WERI-Rb-1 (cell line): ENCODE measurements at places on chromosomes 12 and 14.

DNA sequence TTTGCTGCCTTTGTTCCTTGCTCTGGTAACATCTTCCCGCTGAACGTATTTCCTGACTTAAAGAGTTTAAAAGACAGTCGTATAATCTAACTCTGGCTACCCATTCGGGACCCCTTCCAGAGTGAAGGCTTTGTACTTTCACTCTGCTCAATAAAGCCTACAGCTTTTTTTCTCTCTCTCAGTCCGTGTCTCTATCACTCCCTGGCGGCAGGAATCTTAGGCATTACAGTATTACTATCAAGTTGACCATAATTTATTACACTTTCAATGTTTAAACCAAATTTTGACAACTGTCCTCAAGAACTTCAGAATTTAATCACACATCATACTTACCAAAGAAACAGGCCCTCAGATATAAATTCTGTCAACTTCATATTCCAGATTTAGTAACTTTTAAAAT is 967.9 kb downstream of the FSCB start:
- no peak for DNase-seq

GRCh38 chr14:57725399-57726077 is 140.4 kb downstream of the SLC35F4 start:
- no peak for DNase-seq

GRCh38 chr14:53368711-53369201 is 215.6 kb upstream of the DDHD1 start:
- DNase-seq, result no peak

- no peak for DNase-seq
Measured at GRCh38 chr14:102665621-102666020, 73.2 kb downstream of the RCOR1 start.

DNA sequence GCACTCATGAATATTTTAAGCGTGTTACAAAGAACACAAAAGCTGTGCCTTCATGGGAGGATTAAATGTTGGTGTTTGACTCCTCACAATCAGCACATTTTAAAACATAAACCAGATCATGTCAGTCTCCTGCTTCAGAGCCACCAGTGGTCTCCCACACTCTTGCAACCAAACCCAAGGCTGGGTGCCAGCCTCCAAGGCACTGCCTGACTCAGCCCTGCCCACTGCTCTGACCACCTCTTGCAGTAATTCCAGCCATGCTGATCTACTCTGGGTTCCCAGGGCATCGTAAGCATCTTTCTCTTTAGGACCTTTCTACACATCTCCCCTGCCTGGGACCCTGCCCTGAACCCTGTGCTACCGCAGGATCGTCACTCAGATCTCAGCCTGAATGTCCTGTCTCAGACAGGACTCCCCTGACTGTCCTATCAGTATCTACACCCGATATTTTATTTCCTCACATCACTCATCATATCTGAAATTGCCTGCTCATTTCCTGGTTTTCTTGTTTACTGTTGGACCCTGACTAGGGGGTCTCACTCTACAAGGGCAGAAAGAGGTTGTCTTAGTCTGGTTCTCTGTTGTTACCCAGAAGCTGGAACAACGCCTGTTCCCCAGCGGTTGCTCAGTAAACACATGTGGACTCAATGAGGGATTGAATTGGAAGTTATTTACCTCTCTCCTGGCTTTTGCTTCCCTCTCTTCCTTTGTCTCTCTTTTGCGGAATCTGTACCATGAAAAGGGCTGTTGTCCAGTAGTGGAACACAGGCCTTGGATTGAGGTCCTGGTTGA is 449.8 kb downstream of the RAD51B start:
- no peak for DNase-seq

DNA sequence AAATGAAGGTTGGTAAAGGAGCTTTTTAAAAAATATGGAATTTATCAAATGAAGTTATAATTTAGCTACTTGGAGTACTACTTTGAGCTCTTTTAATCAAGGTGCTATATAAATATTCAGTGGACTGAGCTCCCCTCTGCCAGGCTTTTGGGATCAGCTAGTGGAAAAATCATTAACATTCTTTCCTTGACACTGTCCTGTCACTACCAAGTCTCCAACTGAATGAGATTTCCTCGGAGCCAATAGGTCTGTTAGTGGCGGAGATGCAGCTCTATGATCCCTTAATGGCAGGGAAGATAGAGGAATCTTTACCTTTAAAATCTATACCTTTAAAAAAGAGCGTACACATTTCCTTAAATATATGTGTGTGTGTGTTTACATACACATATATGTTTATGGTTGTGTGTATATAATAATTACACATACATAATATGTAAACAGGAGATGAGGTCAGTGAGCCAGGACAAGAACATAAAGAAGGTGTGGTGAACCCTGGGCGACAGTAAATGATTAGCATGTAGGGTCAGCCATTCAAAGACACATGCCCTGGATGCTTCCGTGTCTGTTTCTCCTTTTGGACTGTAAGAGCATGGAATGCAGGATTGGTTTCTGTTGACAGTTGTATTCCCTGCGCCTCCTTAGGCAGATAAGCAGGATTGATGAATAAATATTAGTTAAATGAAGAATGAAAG is 47.7 kb upstream of the ATP2A2 start:
- no peak for DNase-seq

GRCh38 chr12:48601013-48601756 is 31.3 kb upstream of the LALBA start:
- no peak for DNase-seq

GRCh38 chr12:20278276-20278675 is 90.1 kb upstream of the PDE3A start:
- no peak for DNase-seq

DNA sequence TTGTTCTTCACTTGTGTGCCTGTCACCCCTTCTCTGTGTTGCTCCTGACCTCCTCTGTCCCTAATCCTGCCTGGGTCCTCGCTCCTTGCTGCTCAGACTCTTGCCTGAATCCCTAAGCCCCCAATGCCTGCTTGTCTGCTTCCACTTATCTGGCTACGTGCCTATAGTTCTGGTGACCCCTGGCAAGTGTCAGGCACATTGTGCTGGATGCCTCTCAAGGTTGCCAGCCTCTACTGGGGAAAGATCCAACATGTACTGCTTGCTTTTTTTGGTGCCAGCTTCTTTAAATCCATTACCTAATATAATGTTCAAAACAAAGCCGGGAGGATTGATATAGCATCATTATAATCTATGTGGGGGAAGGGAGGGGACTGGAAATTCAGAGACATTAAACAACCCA is 448.0 kb upstream of the CCDC196 start:
- DNase-seq, result no peak

- DNase-seq, result no peak
Measured at GRCh38 chr14:96257056-96257455, 1.0 kb downstream of the BDKRB1 start.

GRCh38 chr14:79197516-79197915 is 1013.8 kb downstream of the DIO2 start:
- DNase-seq, result no peak
